Aorta (tissue), 5 donors: ENCODE measurements at places on chromosomes 12 and 14. TPM values are rescaled to one million over a fixed set of nuclear protein-coding genes. Genes with fewer than 3 reads are reported as not detected.
A peak's percentile ranks its signal among the peaks of the same experiment; 100 is the strongest.

DNA sequence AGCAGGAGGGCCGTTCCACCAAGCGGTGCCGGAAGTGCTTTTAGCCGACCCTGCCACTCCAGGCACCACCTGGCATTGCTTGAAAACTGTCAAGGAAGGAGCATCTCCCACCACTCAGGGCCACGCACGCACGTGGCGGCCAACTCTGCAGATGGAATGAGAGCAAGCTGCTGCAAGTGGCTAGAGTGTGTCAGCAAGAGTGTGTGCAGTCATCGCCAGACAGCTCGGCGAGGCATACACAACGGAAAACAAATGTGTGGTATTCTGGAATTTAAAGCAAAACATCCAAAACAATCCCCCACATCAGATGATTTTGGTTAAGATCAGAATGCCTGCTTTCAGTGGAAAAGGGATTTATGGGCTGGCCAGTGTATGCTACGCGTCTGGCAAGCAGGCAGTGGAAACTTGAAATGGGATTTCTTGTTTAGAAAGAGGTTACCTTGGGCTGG, 11.2 kb downstream of the CD9 start:
- no peak overlapping the region for H3K4me3 ChIP-seq
- peaks cover 5% of the 10 kb centered on the region for H3K4me1 ChIP-seq
- peak overlapping the region; percentile 29 for H3K27ac ChIP-seq
- DNase-seq = peak; percentile 69
- H3K36me3 ChIP-seq = no peaks in the 10 kb centered on the region

GRCh38 chr14:20707622-20708021, 19.1 kb downstream of the ANG start:
- peaks cover 4% of the 10 kb centered on the region for H3K4me1 ChIP-seq
- H3K27ac ChIP-seq = no peak overlapping the region
- DNase-seq = no peak
- no peaks in the 10 kb centered on the region for H3K27me3 ChIP-seq
- H3K4me3 ChIP-seq = no peak overlapping the region

- no peak for DNase-seq
- H3K36me3 ChIP-seq = no peaks in the 10 kb centered on the region
- H3K27me3 ChIP-seq = no peaks in the 10 kb centered on the region
- H3K4me1 ChIP-seq = no peaks in the 10 kb centered on the region
- no peak overlapping the region for H3K27ac ChIP-seq
Measured at GRCh38 chr12:32486158-32486557, 86.8 kb downstream of the FGD4 start.

- no peaks in the 10 kb centered on the region for H3K36me3 ChIP-seq
- no peak for DNase-seq
- H3K4me1 ChIP-seq = peaks cover 3% of the 10 kb centered on the region
Measured at GRCh38 chr14:92500491-92500941, 13.1 kb upstream of the RIN3 start.

DNA sequence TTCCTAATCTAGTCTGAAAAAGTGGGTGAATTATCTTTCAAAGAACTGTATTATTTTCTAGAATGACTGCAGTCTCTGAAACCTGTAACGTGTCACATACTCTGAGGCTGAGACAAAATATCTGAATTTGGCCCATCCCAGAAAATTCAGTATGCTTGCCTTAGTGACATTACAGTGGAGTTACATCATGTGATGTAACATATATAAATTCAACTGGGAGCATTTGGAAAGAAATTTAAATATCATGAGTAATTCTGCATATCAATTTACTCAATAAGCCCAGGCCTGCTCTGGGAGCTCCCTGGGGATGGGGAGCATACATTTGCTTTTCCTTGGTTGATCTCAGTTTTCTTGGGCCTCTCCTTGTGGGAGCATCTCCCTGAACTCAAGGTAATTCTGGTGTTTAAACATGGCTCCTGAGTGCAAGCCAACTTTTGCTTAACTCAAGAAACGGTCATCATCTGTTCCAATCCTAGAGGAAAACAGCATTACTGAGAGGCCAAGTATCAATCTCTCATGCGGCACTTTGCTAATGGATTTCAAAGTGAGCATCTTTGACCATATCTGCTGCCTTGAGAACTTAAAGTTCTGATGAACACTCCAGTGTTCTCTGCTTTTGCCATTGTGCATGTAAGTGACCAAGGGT, 54.4 kb downstream of the AKAP6 start:
- H3K27ac ChIP-seq = no peak overlapping the region
- H3K4me3 ChIP-seq = no peak overlapping the region

The SART3 gene
- 49.3 TPM for total RNA-seq

The PUS1 gene
- 17.7 TPM for total RNA-seq

The HOXC9 gene
- 2.6 TPM for total RNA-seq
